ENCODE measurements at places on chromosomes 16 and 17. TPM values are rescaled to one million over a fixed set of nuclear protein-coding genes. Genes with fewer than 3 reads are reported as not detected.

GRCh38 chr17:6548578-6549330 is 7.6 kb downstream of the PITPNM3 start:
- no peak for DNase-seq

The HEATR9 gene
- total RNA-seq = not detected

DNA sequence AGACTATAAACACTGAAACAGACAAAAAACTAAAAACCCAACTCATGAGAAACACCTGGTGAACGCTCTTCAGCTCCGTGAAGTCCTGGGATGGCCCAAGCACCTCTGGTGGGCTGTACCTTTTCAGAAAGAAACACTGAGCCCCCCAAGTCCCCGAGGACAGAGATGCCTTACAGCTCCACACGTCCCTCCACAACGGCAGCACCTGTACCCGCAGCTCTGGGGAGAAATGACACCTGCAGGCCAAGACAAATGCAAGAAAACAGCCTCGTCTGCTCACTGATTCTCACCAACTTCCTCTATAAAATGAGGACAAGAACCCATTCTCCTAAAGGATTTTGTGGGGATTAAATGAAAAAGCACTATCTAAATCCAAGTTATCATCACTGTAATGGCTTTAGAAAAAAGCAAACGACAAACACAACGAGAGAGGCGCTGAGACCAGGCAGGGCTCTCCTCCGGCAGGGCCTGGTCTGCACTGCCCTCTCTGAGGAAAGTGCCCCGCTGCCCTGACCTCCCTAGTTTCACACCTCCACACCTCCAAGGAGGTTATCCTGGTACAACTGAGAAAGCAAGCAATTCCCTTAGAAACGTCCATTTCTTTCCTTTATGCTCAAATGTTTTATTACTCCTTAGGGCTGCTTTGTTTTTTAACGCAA is 114.9 kb downstream of the ZNF778 start:
- DNase-seq = no peak

The SSTR5 gene
- total RNA-seq = 5.1 TPM

DNA sequence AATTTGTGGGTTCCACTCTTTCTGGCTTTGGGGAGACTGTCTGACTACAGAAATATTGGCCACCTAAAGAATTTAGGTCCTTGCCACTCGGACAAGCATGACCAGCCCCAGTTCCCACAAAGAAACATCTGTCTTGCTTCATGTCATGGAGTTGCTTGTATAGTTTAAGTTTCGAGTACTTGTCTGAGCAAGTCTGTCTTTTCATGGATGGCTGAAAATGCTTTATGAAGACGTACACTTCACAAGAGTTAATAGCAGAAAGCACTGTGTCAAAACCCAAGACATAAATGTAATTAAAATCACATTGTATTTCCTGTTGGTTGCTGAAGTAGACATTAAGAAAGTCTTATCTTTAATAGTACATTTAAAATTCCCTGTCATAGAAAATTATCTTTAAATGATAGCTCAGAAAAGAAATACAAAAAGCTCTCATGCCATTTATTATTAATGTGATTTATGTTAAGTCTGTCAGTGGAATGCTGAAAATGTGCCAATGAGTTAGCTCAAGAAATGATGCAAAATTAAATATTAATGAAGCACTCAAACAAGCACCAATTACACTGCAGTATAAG is 29.8 kb upstream of the XYLT2 start:
- DNase-seq = no peak

DNA sequence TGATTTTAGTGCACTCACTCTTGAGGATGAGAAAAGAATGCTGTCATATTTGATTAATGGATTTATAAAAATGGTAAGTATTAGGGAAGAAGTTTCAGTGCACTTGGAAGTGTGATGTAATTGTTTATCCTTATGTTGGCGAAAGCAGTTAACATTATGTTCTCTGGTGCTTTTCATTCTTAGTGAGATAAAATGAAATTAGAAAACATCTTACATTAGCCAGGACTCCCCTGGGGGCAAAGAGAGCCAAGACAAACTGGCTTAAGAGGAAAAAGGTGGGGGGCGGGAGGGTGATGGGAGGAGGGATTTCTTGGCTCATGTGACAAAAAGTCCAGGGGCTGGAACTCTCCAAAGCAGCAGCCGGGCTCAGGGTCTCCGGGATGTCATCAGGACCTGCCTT is 73.2 kb downstream of the KNOP1 start:
- no peak for DNase-seq

DNA sequence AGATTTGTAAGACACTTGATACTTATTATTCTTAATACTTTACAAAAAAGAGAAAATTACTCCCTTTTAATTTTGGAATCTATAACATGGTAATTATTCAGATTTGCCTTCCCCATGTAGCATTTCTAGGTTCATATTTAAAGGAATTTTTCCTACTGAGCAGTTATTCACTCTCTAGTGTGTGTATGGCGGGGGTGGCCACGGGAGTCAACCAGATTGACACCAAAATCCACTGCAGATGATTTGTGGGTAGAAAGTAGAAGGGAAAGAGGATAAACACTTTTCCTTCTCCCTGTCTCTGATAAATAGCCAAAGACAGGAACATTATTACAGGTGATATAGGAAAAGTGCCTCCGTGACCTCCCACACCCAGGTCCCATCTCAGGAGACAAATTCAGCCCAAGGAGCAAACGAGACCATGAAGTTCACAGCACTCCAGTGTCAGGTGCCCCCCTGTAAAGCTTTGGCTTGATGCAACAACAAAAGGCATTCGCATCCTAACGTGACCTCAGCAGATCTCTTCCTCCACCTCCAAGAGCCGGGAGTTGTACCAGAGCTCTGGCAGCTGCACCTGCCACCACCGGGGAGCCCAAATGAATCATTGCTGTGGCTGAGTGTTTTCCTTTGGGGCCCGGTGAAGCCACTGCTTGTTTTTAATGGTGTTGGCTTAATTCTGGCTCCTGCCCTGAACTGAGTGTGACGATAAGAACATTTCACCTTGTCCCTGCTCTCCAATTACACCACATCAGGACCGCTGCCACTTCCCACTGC is 92.7 kb upstream of the NOL11 start:
- no peak for DNase-seq

DNA sequence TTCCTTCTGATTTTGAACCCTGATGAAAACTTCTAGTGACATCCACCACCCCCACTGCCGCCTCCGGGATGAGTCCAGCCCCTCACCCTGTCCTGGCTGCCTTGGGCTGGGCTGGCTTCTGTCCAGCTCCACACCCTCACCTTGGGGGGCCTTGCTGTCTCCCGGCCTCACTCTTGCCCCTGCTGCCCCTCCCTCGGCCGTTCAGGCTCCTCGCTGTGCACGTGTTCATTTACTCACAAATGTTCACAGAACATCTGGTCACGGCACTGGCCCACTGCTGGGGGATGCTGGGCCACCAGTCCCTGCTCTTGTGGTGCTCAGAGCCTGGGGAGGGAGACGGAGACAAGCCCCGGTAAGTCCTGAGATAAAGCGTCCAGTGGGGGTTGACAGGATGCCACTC is 40.6 kb downstream of the PRMT7 start:
- no peak for DNase-seq

Data from HT-29 (cell line).